ENCODE measurements at places on chromosomes 7 and 10.

DNA sequence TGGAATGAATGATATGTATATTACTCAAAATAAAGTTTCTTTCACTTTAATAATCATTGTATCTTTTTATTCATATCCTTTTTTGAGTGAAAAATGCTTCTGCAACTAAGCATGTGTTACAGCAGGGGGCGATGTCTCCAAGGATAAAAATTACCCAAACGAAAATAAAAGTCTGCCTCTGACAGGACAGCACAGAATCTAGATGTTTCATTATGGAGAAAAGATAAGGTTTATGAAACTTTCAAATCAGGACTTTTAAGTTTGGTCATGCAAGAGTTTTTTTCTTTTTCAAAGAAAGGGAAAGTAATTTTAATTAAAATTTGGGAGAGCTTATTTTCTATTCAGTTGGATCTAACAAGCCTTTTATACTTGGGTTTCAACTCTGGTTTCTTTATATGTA, 48.4 kb downstream of the TES start:
- peak; percentile 62 for DNase-seq

- no peak for DNase-seq
These were observed 2.7 kb downstream of the GPR146 start for GRCh38 chr7:1046722-1047679.

DNA sequence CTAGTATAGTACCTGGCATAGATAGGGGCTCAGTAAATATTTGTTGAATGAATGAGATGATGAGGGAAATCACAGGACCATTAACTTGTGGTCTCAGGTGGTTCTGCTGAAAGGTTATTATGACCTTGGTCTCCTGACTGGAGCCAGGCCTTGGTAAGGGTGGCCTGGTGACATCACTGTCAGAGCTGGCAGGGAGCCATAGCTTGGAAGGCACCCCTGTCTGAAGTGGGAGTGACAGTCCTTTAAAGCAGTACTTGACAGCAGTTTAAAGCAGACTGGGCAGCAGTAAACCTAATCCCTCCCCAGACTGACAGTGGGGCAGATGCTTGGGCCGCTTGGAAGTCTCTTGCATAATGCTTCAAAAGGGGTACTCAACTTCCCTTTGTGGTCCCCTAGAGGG, 13.4 kb downstream of the DPCD start:
- no peak for DNase-seq

DNA sequence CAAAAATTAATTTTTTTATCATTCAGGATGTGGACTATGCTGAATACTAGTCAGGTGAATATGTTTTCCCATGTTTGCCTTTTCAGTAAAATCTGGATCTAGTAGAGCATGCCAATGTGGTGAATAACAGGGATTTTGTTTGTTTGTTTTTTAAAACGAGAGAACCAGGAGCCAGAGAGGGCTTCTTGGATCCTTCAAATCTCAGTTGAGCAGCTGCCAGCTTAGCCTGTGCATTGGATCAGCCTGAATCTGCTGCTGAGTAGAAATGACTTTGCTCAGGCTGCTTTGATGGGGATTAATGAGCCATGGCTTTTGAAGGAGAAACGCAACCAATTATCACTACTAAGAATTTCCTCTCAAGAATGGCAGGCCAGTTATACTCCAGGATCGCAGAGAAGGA, 493.8 kb downstream of the ARL4A start:
- DNase-seq = peak; percentile 0

GRCh38 chr10:493391-494148, 195.9 kb downstream of the DIP2C start:
- no peak for DNase-seq

- DNase-seq = no peak
These were observed 293.4 kb upstream of the RNF32 start for GRCh38 chr7:156347132-156347531.

DNA sequence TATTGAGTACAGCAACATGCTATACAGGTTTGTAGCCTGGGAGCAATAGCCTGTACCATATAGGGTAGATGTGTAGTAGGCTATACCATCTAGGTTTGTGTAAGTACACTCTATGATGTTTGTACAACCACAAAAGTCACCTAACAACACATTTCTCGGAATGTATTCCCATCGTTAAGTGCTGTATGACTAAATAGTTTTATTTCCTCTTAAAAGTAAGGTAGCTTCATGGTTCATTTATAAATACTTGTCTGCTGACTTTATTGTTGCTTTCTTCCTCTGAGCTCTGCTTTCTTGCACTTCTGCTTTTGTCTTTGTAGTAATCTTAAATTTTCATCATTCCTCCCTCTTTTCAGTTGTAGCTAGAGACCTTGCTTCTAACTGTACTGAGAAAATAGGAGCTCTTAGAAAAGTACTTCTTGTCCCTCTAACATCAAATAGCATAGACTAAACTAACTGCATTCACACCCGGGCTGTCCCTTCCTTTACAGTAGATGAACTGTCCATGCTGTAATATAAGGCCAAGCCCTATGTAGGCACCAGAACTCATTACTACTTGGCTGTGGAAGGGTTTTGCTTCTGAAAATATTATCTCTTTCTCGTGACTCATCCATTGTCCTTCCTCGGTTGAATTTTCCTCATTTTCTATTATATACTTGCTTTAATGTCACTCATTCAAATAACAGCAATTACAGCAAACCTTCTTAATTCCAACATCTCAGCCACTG, 55.4 kb upstream of the FAM3C start:
- no peak for DNase-seq

Data from SJSA1 (cell line).